Cerebellum (tissue), 4 donors: ENCODE measurements at places on chromosomes 16 and 17.

DNA sequence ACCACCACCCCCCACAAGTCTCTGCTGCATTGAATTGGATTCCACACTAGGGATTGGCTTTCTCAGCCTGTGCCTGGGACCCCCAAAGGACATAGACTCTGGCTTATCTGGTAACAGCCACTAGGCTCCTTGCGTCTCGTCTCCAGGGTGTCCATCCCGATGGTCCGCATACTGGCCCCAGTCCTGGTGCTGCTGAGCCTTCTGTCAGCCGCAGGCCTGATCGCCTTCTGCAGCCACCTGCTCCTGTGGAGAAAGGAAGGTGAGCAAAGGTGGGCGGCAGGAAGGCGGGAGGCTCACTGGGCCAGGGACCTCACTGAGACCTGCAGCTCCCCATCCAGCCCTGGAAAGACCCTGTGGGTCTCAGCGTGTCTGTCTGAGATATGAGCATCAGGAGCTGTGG lies 8.1 kb downstream of the CD300LG start:
- DNase-seq = peak; percentile 47

GRCh38 chr16:19294156-19294649 lies 8.7 kb downstream of the CLEC19A start:
- no peak for DNase-seq

- DNase-seq = peak; percentile 69
Measured at GRCh38 chr16:23534868-23535860, 22.0 kb downstream of the EARS2 start.

DNA sequence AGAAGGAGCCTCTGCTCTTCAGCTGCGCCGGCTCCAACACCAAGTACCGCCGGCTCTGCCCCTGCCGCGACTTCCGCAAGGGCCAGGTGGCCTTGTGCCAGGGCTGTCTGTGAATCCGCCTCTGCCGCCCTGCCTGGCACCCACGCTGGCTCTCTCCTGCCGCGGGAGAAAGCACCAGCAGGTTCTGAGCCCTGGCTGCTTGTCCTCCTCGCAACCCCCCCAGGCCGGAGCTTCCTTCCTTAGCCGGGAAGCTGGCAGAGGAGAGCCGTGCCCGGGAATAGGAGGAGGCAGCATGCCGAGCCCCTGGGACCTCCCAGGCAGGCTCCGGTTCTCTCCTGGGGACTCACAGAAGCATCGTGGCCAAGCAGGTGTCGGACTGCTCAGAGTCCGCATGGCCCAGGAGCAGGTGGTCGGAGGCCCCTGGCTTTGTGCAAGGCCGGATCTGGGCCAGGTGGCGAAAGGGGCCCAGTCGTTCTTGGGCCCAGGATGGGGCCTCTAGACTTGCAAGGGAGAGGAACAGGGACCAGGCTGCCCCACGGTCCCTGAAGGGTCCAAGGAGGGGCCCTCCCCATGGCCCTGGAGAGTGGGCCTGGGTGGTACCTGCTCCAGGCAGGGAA lies 80.6 kb downstream of the MGAT5B start:
- peak; percentile 53 for DNase-seq

DNA sequence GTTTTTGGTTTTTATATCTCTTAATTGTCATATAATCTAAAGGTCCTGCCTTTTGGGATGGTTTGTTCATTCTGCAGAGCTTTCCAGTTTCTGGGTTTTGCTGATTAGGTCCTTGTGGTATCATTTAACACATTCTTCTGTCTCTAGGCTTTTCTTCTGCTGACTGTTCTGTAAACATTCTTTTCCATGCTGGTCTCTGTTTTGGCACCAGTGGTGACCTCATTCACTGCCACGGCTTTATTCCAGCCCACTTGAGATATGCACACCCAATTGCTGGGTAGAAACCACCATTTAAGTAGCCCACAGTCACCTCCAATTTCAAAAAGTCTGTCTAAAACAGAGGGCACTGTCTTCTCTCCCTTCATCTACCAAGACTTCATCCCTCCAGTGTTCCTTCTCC lies 31.1 kb upstream of the COX10 start:
- DNase-seq = no peak

GRCh38 chr17:40952154-40952553 lies 14.6 kb downstream of the KRT39 start:
- no peak for DNase-seq

DNA sequence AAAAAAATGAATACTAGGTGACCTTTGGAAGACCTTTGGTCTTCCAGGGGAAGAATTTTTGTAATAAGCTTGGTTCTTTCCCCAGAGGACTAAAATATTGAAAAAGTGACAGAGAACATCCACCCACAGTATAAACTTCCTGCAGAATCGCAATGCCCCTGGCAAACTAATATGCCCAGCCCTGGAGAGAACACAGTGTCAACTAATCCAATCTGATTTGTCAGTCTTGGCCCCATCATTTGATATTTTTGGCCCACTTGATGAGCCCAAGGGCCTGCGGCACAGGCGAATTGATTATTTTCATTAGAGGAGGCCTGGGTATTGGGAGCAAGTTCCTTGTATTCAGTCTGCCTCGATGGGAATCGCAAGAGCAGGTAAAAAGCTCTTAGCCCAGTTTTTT lies 98.4 kb downstream of the MAP2K6 start:
- DNase-seq = no peak

DNA sequence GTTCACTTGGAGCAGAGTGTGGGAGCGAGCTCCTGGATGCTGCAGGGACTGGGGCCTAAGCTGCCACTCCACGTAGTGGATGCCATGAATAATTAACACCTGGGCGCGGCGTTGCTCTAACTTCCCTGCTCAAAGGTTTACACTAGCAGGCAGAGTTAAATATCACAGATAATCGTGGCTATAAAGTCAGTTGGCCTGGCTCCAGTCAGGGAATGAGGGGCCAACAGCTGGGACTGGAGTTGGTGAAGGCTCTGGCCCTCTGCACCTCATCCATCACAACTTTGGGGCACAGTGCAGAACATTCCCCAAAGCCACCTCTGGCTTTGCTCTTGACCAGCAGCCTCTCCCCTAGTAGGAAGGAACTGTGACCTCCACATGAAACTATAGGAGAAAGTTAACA lies 10.9 kb downstream of the HOXB4 start:
- no peak for DNase-seq

DNA sequence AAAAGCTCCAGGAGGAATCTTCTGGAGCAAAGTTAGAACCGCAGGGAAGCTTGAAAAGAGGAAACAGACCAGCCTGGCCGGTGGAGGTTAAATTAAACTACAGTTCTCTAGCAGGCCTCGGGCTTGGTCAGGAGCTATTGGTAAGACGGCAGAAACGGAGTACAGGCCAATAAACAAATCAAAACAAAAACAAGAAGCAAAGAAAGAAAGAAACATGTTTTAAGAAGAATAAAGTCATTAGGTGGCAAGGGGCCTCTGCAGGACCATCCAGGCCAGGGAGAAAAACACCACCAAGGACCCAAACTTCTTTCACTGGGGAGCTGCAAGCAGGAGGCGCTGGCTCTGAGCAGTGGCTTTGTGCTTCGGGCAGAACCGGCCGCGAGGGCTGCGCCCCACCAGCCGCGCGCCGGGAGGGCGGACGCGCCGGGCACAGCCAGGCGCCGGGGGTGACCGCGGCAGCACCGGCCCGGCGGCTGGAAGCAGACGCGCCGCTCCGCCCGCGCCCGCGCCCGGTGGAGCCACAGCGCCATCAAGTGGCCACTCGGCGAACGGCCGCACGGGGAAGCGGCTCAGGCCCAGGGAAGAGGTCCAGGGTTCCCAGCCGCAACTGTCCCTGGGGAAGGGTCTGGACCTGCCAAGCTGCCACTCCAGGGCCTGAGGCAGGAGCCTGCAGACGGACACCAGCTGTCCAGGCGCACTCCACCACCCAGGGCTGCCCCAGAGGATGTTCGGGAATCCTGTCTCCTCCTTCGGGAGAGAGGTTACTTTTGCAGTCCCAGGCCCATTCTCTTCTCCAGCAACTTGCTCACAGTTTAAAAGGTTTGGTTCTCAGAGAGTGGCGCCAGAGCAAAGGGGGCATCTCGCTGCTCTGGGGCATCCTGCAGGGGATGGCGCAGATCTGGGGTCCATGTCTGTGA lies 419.4 kb downstream of the SOX9 start:
- DNase-seq = peak; percentile 80

DNA sequence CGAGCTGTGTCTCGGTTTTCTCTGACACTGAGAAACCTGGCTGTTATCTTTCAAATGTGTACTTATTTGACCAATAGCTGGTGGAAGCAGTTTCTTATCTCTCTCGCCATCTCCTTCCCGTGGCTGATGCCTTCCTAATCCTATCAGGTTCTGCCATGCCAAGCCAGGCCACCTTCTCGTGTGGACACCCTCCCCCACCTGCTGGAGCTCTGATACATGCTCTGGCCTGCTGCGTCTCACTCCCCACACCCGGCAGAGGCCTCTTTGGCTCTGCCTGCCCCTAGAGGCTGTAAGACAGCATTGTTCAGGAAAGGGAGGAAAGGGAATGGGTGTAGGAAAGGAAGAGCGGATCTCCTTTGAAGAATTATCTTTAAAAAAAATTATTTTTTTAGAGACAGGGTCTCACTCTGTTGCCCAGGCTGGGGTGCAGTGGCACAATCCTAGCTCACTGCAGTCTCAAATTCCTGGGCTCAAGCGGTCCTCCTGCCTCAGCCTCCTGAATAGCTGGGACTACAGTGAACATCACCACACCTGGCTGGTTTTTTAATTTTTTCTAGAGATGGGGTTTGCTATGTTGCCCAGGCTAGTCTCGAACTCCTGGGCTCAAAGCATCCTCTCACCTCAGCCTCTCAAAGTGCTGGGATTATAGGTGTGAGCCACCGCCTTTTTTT lies 7.5 kb upstream of the ARMC5 start:
- DNase-seq = peak; percentile 86

DNA sequence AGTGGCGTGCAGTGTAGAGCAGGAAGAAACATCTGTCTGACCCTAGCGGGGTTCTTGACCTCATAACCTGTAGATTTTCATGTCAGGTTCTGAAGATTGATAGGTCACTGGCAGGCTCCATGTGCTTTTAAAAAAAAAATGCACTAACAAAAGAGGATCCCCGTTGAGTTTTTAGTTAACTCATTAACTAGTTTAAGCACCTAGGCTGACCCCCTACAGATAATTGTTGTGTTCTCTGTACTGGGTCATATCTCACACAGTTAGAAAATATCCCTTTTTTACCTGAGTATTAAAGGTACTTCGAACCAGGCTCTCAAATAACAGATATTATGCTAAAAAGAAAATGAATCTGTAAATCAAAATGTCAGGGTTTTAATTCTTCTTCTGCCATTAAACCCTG lies 676.6 kb downstream of the CDH11 start:
- no peak for DNase-seq

- DNase-seq = no peak
Measured at GRCh38 chr17:15406081-15406480, 61.3 kb downstream of the CDRT4 start.

GRCh38 chr17:312476-313148 lies 40.0 kb downstream of the RPH3AL start:
- no peak for DNase-seq

GRCh38 chr16:10945065-10945787 lies 862 bp downstream of the CLEC16A start:
- no peak for DNase-seq

DNA sequence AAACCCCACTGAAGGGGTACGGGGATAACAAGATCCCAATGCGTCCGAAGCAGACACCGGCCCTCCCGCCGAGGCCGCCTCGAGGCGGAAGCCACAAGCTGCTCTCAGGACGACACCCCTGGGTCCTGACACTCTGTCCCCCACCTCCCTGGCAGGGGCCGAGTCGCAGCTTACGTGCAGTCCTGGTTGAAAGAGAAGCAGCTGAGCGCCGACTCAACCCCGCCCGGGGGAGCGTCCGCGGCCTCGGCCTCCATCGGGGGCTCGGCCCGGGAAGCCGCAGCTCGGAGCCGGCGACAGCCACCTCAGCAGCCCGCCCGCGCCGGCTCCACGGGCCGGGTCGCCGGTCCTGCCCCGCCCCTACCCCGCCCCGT lies at the start of gene WIPI1:
WIPI1 (minus strand) TSS at position 329 of the 371 bp plus-strand sequence; CDS start at position 254, 75 bp downstream.
- DNase-seq = no peak

DNA sequence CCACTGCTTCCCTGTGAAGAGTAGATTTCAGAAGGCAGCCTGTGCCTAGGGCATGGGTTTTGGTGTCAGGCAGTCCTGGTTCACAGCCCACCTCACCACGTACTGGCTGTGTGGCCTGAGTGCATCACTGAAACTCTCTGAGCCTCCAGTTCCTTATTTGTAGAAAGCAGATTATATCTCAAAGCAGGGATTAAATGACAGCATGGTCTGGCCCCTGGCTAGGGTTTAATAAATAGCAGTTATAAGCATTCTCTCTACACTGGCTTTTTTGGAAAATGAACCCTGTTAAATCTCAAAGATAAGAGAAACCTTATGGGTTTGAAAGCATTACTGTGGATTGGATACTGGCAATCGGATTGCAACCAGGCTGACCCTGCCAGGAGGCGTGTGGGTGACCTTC lies 2.9 kb upstream of the MT1M start:
- DNase-seq = no peak

DNA sequence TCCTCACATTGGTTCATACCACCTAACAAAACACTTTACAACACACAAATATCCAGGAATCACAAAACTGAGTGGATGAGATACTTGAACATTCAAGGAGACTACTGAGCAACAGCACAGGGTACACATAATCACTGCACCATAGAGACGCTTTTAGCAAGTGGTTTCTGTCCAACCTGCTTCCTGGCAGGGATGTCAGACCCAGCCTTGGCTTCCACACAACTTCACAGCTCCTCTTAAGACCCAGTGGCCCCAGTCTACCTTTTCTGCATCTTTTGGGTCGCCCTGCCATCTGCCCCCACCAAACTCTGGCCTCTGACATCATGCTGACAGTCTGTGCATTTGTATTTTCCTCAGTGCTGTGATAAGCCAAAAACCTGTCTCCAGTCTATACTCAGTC lies 5.9 kb upstream of the CORO6 start:
- DNase-seq = no peak

GRCh38 chr17:8892338-8892690 lies 24.8 kb upstream of the PIK3R6 start:
- no peak for DNase-seq

- peak; percentile 51 for DNase-seq
Measured at GRCh38 chr17:63841350-63842172, 924 bp downstream of the SMARCD2 start.

DNA sequence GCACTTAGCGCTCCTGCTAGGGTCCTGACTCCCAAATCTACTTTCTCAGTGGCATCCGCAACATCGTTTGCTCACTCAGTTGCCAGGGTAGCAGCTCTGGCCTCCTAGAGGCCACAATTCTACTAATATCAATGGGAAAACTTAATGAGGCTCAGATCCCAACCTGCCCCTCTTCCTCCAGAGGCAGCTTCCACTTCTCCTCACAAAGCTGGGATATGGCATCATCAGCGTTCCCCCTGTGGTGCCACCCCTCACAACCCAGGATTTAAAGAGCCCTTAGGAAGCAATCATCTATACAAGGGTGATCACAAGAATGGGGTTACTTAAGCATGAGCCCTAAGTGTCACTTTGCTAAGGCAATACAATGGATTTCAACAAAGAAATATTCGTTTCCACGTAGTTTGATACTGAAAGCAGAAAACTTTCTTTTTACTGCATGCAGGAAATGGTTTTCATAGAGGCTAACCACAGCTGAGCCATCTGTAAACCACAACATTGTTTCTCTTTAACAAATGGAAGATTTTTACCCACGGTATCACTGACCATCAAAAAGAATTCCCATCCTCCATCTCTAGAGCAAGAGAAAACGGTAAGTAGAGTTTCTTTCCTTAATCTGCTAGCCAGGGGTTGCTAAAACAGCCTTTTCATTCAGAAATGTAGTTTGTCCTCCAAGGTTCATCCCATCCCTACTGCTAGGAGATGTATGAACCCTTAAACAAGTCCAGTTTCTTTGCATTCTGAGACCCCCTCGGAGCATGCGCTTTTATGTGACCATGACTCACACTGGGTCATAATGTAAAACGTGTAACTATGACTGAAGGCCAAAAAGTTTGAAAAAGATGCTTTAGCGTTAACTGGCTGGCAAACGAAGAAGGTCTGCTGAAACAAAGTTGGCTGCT lies 68.3 kb upstream of the BCAR1 start:
- DNase-seq = no peak

GRCh38 chr17:58051468-58051867 lies 31.8 kb upstream of the DYNLL2 start:
- no peak for DNase-seq
